ENCODE measurements at places on chromosomes 1 and 21. TPM values are rescaled to one million over a fixed set of nuclear protein-coding genes. Genes with fewer than 3 reads are reported as not detected.

The ZMYND12 gene
- 0.64 TPM for total RNA-seq

The UMODL1 gene
- not detected for total RNA-seq

The REG4 gene
- 0.34 TPM for total RNA-seq

The FH gene
- 94.3 TPM for total RNA-seq

The NOS1AP gene
- 0.35 TPM for total RNA-seq

The CYP4Z1 gene
- total RNA-seq: not detected

The LRRC7 gene
- total RNA-seq: not detected

The NTMT2 gene
- not detected for total RNA-seq

The S100B gene
- not detected for total RNA-seq

The OXCT2 gene
- 1.5 TPM for total RNA-seq

The HLCS gene
- 15.0 TPM for total RNA-seq
